GM23338 (cell line): ENCODE measurements at places on chromosomes 12 and 14. TPM values are rescaled to one million over a fixed set of nuclear protein-coding genes. Genes with fewer than 3 reads are reported as not detected.

The ATN1 gene
- total RNA-seq, result 49.6 and 52.8 TPM in 2 replicates

The SLC6A15 gene
- 22.9 and 27.9 TPM in 2 replicates for total RNA-seq

- no peak for DNase-seq
Measured at GRCh38 chr14:91693346-91693745, 38.5 kb downstream of the CATSPERB start.

DNA sequence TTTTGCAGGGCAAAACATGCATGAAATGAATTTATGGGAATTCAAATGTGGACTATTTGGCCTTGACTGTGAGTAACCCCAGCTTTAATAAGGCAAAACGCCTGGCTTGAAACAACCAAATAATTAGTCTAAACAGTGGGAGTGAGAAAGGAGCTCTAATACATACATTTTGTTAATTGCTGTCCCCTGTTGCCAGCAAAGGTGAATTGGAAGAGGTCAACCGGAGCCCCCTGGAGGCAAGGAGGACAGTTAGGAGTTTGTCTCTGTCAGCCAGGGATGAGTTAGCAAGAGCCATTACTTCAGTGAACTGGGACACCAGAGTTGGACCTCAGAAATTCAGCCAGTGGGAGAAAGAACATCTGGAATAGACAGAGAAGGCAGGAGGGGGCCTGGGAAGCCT lies 17.4 kb downstream of the KRT76 start:
- peak; percentile 16 for DNase-seq

DNA sequence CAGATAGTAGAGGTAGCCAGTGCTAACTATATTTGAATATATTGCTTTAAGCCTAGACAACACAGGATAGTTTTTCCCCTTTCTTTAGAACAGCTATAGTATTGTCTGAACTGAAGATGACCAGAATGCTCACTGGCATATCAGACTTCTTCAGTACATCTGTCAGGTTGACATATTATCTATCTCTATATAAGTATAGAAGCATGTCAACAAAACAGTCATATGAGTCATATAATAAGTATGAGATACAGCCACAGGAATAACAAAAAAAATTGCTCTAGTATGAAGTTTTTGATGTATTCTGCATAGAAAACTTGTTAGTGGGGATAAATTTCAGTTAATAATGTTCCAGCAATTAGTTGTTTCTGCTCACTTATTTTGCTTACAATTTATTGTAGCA lies 767.7 kb downstream of the LRFN5 start:
- DNase-seq, result no peak
